HFF-Myc (cell line): ENCODE measurements at places on chromosomes 13 and 19.

- no peak for DNase-seq
These were observed 52.2 kb downstream of the ATP11A start for GRCh38 chr13:112741835-112742570.

- no peak for DNase-seq
These were observed 12.5 kb upstream of the MZF1 start for GRCh38 chr19:58585442-58586132.

DNA sequence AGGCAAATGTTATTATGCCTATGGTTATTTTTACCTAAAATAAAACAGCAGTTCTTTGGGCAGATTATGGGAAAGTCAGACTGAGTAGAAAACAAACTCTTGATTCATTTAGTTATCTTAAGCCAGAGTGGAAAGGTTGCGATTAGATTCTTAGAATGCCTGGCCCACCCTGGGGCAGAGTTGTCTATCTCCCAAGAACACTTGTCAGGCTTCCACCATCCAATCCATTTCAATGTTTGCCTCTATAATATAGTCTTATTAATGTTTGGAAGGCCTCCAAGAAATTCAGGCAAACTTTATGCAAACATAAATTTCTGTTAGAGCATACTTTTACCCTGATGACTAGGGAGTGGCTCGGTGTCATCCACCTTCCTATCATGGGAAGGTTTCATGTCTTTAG is 207.0 kb downstream of the SLITRK6 start:
- DNase-seq: no peak

DNA sequence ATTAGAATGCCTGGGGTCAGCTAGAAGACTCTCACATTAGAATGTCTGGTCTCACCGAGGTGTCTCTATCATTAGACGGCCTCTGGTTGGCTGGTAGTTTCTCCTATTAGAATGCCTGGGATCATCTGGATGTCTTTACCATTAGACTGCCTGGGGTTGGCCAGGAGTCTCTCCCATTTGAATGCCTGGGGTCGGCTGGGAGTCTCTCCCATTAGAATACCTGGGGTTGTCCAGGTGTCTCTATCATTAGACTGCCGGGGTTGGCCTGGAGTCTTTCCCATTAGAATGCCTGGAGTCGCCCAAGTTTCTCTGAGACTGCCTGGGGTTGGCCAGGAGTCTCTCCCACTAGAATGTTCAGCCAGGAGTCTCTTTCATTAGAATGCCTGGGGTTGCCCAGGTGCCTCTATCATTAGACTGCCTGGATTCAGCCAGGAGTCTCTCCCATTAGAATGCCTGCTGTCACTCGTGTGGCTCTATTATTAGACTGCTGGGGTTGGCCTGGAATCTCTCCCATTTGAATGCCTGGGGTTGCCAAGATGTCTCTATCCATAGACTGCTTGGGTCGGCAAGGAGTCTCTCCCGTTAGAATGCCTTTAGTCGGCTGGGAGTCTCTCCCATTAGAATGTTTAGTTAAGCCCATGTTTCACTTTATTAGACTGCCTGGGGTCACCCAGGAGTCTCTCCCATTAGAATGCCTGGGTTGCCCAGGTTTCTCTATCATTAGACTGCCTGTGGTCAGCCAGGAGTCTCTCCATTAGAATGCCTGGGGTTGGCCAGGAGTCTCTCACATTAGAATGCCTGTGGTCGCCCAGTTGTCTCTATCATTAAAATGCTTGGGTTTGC is 1467.8 kb downstream of the UQCRFS1 start:
- no peak for DNase-seq

GRCh38 chr13:110648848-110649421 is 33.6 kb downstream of the NAXD start:
- no peak for DNase-seq

GRCh38 chr19:40089462-40089861 is 1.3 kb downstream of the ZNF780A start:
- no peak for DNase-seq

- DNase-seq: no peak
These were observed 335.8 kb downstream of the SLITRK1 start for GRCh38 chr13:83546476-83546875.

DNA sequence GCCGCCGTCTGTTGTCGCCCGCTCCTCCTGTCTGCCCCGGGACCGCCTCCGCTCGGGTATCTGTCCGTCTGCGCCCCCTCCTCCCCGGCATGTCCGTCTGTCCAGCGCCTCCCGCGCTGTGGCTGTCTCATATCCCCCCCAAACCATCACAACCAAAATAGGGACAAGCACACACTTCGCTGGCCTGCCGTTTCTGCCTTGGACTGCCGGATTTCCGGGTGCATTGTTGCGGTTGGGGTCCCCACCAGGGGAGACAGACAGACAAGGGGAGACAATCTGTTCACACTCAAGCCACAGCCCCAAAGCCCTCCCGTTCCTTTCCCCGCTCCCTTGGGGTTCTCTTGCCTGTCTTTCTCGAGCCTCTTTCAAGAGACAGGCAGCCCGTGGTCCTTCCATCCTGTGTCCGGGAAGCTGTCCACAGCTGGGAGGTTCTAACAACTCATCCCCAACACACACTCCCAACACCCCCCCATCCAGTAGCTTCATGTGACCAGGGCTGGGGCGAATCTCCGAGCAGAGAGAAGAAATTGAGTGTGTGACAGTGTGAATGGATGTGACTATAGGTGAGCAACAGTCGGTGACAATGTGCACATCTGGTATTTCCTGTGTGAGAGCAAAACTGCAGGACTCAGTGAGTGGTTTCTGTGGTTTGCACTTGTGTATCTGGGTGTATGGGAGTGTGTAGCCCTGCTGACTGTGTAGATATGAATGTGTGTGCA is 16.5 kb upstream of the FOSB start:
- DNase-seq: no peak
